ENCODE measurements at places on chromosomes 6 and 20.

GRCh38 chr20:3603108-3603507 is 60.1 kb downstream of the GFRA4 start:
- DNase-seq, result no peak

- no peak for DNase-seq
These were observed 980.2 kb downstream of the KIF16B start for GRCh38 chr20:15593081-15593480.

GRCh38 chr20:48760403-48760983 is 67.3 kb downstream of the PREX1 start:
- peak; percentile 36 for DNase-seq

- no peak for DNase-seq
These were observed 37.6 kb downstream of the TTLL9 start for GRCh38 chr20:31908016-31908415.

GRCh38 chr6:6717953-6718352 is 129.4 kb downstream of the LY86 start:
- no peak for DNase-seq

DNA sequence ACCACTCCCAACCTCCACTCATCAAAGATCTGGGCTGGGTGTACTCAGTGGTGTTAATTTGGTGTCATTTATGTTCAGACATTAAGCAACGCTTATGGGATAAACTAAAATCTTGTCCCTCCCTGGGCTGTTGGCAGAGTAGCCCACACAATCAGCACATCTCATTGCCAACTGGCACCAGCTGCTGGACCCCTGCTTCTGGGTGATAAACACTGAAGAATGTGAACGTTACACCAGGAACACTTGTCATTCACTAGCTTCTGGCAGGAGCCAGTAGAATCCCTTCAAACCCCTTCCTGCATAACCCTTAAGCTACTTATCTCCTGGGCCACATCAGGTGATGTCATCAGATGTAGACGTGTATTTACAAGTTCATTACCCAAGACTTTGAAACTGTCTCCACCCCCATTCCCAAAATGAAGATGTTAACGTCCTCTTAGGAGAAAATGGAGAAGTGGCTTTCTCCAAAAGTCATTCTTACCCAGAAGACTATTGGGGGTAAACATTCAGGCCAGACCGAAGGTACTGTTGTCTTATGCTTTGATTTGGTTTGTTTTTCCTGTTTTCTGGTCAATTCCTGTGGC is 107.8 kb upstream of the CD93 start:
- no peak for DNase-seq

DNA sequence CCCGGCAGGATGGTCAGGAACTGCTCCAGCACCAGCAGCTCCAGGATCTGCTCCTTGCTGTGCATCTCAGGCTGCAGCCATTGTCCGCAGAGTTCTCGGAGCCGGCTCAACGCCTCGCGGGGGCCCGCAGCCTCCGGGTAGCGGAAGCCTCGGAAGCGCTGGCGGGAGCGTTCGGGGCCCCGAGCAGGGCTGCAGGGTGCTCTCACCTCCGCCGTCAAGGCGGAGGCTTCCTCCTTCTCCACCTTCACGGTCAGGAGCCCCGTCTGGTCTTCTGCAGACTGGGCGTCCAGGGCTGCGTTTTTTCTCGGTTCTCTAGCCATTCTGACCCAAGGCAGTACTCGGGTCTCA is 434 bp downstream of the ZKSCAN4 start:
- DNase-seq, result peak; percentile 11

GRCh38 chr20:42336576-42336975 is 718.4 kb upstream of the CHD6 start:
- no peak for DNase-seq

DNA sequence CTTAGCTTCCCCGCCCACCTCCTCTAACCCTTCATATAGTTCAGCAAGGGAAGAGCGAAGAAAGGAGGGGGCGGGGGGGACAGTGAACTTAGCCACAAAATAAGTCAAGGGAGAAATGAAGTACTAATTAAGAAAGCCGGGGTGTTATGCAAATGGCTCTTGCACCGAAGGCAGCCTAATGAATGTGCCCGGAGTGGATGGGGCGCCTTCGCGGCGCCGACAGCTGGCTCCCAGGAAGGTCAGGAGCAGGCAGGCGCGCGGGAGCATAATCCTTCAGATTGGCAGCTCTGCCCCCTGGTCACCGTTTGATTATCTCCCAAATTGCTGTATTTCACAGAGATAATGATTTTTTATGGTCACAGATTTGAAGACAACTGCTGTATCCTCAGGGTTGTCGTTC is 395.1 kb downstream of the TFAP2B start:
- no peak for DNase-seq

GRCh38 chr6:3750317-3751076 is 1.0 kb downstream of the PXDC1 start:
- peak; percentile 78 for DNase-seq

GRCh38 chr6:14824484-14825275 is 421.2 kb upstream of the JARID2 start:
- DNase-seq, result no peak

DNA sequence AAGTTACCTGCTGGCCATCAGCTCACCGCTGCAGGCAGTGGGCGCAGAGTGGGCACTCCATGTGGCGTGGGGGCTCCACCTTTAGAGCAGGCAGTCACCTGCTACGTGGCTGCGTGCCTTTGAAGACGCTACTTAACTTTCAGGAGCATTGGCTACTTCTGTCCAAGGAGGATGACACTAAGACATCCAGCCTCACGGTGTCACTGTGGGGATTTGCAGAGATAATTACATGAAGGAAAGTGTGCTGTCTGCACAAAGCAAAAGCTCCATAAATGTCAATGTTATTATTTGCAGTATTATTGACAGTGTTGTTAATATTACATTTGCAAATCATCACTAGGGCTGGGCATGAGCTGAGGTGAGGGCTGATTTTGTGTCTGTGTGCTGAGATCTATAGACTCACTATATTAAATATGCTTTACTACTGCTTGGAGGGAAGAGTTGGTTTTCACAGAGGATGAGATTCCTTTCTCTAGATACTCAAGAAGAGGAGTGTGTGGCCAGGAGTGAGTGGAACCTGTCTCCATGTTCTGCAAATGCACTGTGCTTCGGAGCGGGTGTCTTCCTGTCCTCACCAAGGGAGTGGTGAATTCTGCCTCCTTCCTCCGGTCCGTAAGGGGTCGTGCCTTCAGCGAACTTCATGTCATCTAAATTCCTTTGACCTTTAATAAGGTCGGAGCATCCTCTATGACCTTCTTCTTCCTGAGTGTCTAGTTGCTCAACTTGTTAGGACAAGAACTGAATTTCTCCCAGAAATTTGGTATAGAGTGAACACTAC is 165.8 kb upstream of the SYNDIG1 start:
- peak; percentile 11 for DNase-seq

GRCh38 chr6:86016077-86016476 is 373.4 kb upstream of the SYNCRIP start:
- DNase-seq, result no peak

- no peak for DNase-seq
These were observed 1.4 kb upstream of the TIAM2 start for GRCh38 chr6:154993710-154994109.

- DNase-seq, result no peak
These were observed 124.4 kb upstream of the AKIRIN2 start for GRCh38 chr6:87826424-87826823.

GRCh38 chr6:2802521-2803060 is 37.4 kb downstream of the WRNIP1 start:
- DNase-seq, result no peak

- peak; percentile 89 for DNase-seq
These were observed 23.2 kb downstream of the ZNF311 start for GRCh38 chr6:28981833-28982475.

DNA sequence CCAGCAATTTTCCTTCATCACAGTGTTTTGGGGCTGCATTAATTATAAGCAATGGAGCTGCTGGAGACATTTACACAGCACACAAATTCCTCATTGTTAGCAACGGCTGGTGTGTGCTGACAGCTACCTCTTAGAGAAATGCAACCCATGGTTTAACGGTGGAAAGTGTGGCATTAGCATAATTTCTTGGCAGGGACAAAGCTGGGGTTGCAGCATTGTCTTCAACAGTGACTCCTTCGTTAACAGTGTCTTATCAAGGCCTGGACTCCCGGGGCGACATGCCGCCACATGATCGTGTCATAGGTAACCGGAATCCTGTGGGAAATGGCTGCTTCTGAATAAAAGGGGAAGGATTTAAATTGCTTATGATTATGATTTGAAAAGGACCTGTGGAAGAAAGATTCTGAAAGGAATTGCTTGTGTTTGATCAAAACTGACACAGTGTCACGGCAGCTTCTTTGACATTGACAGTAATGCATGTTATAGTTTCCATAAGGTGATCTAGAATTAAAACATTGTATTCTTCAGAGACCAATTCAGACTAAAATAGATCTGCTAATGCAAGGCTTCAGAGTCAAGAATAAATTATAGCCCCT is 128.0 kb downstream of the UST start:
- peak; percentile 12 for DNase-seq

GRCh38 chr6:65711531-65711930 is 4.5 kb upstream of the EYS start:
- DNase-seq, result no peak

DNA sequence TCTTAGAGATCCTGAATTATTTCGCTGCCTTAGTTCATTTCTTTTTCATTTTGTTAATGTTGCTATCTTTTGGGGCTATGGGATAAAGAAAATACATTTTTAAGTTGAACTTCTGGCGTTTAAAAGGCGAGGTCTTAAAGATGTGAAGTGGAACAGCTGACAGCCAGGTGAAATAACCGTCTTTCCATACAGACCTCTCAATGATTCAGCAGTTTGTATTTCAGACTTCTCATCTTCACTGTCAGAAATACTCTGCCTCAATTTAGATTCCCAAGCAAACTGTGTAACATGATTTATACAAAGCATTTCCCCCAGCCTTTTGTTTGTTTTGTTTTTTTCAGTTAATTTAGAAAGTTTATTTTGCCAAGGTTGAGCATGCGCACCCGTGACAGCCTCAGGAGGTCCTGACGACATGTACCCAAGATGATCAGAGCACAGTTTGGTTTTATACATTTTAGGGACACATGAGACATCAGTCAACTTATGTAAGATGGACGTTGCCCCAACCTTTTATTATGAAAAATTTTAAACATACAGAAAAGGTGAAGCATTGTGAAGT is 40.0 kb downstream of the SLC9A8 start:
- DNase-seq, result no peak

- no peak for DNase-seq
These were observed at the start of gene BNIP5 for GRCh38 chr6:36336779-36337241. TSS of gene BNIP5 (minus strand) at chr6:36336888. CDS start at chr6:36330690, 6,198 bp downstream.

DNA sequence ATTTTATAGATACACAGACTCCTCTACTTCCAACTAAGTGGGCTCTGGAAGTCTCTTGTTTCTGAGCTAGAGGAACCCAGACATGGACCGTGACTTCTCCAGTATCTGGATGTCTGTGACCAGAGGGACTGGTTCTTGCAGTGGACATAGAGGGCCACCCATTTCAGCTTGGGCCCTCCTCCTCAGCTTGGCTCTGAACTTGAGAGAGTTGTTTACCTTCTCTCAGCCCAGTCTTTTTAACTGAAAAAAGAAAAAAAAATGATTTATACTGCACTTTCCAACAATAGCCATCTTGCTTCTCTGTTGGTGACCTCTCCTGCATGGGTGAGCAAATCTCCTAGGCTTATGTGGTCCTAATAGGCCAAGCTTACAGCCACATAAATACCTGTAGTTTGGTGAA is 60.3 kb upstream of the TMEM181 start:
- DNase-seq, result no peak

DNA sequence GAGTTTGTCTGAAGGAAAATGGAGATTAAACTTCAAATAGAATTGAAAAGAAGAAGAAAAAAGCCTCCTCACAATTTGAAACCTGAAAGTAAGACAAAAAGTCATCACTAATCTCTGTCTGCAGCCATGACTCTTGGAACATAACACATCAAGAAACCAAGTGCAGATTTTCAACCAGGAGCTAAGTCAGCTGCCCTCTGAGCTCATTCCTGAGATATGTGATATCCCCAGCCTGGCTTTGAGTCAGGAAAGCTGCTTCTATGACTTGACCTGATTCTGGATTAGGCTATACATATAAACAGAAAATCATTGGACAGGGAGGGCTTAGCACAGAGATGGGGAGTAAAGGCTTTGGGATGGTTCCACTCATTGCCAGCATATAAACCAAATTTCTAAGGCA is 891.4 kb downstream of the TFAP2A start:
- peak; percentile 91 for DNase-seq
